NCI-H1048 (cell line): ENCODE measurements at places on chromosomes 11 and 22.
A peak's percentile ranks its signal among the peaks of the same experiment; 100 is the strongest.

DNA sequence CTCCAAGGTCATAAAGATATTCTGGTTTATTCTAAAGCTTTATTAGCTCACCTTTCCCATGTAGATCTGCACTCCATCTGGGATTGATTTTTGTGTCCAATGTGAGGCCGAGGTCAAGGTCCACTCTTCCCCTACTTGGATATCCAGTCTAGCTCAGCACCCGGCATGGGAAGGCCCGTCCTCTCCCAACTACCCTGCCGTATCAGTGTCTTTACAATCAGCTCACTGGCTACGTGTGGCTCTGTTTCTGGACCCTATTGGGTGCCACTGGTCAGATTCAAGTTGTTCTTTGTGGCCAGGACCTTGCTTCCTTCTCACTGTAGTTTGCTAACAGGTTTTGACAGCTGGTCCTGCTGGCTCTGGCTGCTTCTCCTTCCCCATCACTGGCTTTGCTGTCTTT lies 30.9 kb downstream of the KCNQ1OT1 start:
- no peak for DNase-seq

GRCh38 chr11:68089679-68090078 lies 31.5 kb downstream of the CHKA start:
- DNase-seq = no peak

DNA sequence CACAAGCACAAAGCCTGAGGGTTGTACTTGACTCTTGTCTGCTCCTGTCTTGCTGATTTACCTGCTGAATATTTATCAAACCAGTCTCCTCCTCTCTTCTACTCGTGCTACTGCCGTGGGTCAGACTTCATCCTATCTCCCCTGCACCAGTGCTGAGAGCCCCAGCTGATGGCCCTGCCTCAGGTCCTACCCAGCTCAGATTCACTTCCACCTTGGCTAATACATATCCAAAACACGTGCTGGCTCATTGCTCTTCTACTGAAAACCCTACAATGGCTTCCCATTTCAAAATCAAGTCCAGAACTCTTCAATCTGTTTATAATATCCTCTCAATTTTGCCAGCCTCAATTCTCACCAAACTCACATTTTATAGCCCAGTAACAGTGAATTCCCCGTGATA lies 48.3 kb downstream of the RAB30 start:
- no peak for DNase-seq

- no peak for DNase-seq
Measured at GRCh38 chr11:119409731-119410130, 13.2 kb downstream of the THY1 start.

GRCh38 chr11:58227956-58228615 lies 632 bp downstream of the OR10Q1 start:
- DNase-seq = no peak

DNA sequence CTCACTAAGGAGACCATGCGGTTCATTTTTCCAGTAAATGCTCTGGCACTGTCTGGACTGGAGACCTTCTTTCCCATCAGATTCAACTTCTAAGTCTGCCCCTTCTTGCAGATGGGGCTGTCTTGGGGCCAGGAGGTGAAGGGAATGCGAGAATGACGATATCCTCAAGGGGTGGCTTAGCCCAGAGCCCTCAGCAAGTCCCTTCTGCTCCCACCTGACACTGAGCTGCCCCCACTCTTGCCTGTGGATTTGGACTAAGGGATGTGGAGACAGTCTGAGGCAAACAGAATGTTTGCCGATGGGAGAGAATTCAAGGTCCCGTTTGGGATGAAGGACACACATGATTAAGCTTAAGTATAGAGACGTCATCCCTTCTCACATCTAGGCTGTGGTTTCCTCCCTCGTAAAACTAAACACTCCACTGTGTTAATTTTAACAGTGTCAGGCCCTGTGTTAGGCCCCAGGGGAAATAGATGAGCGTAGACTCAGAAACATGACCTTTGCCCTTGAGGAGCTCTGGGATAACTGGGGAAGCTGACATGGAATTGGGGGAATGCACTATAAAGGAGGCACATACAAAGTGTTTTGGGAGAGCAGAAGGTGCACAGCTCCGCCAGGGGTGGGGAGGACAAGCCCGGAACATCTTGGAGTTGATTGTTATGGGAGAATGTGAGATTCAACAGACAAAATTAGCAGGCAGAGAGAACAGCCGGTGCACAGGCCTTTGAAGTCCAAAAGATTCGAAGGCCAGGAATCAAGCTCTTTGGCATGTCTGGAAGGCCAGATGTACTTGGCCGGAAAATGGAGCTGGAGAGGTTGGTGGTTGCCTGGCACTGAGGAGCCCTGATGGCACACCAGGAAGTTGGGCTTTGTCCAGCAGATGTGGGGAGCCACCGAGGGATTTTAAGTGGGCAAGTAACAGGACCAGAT lies 71.6 kb downstream of the ST3GAL4 start:
- DNase-seq = no peak

DNA sequence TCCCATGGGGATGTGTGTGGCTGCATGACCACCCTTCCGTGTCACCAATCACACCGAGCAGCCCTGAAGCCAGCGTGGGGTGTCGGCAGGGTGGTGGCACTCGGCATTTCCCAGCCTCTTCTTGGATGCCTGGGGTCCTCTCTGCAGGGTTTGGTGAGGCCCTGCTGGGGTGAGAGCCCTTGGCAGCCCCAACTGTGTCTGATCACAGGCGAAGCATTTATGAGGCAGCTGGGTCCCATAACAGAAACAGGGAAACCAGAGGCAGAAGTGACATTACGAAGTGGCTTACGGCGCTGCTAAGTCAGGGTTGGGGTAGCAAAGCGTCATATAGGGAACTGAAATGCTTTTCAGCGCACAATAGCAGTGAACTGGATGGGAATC lies 92.3 kb upstream of the SEPTIN5 start:
- DNase-seq = no peak

DNA sequence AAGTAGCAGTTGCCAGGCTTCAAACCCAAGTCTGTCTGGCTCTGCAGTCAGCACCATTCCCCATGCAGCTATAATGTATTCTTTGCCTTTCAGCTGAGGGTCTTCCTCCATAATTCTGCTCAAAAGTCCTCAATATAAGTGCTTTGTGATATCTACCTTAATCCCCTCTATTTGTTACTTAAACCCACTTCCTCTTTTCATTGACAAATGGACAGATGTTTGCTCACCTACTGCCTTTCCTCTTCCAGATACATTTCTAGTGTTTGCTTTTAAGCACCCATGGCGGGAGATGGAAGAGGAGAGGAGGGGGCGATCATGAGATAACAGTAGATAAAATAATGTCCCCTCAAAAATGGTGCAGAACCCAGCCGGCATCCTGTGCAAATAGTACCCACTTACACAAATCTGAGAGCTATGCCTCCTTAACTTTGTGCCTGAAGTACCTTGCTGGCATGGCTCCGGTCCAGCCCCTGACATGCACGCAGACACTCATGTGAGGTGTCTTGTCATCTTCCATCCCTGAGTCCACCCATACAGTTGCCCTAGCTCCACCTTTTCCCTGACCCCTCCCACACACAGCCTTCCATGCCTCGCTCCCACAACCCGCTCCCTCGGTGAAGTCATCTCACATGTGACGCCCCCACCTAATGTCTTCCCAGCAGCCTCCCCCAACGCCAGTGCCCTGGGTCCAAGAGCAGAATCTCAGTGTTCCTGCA lies 109.6 kb downstream of the TRIM29 start:
- no peak for DNase-seq

GRCh38 chr11:129018126-129018525 lies 75.5 kb upstream of the TP53AIP1 start:
- no peak for DNase-seq

DNA sequence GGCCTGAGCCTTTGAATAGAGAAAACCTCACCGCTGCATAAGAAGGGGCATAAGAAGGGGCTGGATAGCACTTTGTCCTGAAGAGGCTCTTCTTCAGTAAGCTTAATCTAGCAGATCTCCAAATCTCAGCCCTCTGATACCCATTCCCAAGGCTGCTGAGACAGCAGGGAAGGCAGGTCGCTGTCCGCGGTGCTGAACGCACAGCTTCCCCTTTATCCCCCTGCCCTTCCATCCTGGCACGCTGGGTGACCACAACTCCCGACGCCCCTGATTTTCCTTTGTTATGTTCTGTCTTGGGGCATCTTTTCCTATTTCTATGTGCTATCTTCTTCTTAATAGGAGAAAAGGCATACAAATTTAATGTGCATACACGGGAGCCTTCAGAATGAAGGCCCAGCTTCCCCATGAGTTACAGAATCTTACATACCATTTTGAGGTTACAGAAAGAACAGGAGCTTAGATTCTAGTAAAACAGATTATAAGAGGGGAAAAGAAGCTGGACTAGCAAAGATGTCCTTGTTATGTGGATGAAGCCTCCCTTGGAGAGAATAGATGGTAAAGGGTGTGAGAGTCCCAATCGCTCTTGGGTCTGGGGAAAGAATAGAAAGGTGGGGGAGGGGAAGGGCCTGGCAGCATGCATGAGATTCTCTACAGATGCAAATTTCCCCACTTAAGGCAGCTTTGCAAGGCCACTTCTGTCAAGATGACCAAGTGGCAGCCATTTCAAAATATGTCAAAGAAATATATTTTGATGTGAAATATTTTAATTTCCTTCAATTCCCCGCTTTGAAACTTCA lies 5.7 kb upstream of the SULT4A1 start:
- peak; percentile 32 for DNase-seq

DNA sequence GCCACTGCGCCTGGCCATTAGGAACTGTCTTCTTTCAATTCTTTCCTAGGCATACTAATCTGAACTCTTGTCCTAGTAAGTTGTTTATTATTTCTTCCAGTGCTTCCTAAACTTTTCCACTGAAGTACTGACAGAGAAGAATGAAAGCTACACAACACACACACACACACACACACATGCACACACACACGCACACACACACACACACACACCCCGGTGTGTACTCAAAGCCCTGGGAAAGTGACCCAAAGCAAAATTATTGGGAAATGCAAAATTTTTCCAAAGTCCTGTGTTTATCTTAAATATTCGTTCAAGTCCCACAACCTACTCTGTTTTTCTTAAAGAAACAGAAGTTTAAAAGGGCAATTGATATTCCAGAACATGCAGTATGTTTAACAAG lies 19.4 kb upstream of the SIK2 start:
- DNase-seq = no peak

DNA sequence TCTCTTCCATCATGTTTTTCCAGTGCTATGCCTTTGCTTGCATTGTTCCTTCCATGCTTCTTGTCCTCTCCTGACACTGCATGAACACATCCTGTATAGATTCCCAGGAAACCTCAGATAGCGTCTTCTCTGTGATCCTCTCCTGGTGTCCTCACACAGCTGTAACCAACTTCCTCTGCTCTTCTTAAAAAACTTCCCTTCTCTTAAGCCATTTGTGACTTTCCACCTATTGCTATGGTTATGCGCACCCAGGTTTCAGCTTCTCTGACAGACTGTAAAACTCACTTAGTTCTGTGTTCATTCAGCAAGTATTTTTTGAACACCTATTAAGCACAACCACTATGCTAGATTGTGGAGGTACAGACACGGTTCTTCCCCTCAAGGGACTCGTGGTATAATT lies 5.1 kb upstream of the APLP2 start:
- DNase-seq = no peak
